ENCODE measurements at places on chromosomes 3 and 15.

DNA sequence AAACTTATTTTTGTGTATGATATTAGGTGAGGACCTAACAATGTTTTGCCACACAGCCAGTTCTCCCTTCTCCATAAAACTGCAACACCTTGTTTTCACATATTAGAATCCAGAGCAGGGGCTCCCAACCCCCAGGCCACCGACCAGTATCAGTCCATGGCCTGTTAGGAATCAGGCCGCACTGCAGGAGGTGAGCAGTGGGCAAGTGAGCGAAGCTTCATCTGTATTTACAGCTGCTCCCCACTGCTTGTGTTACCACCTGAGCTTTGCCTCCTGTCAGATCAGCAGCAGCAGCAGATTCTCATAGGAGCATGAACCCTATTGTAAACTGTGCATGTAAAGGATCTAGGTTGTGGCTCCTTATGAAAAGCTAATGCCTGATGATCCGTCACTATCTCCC lies 185.9 kb upstream of the NSMCE3 start:
- DNase-seq = no peak

DNA sequence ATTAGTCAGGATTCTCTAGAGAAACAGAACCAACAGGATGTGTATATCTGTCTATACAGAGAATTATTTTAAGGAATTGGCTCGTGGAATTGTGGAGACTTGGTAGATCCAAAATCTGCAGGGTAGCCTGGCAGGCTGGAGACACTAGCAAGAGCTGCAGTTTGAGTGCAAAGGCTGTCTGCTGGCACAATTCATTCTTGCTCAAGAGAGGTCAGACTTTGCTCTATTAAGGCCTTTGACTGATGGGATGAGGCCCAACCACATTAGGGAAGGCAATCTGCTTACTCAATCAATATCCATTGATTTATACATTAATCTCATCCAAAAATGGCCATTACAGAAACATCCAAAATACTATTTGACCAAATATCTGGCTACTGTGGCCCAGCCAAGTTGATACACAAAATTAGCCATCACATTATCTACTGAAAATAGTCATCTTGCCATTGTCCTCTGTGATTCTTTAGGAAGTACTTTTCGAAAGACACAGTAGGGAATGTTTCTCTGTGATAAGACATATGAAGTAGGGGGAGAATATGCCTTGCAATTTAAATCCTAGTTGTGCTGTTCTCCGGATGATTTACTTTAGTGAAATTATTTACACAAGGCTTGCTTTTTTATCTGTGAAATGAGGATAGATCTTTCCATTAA lies 873.8 kb downstream of the ROBO2 start:
- no peak for DNase-seq

GRCh38 chr3:174444391-174444790 lies 414.7 kb upstream of the NAALADL2 start:
- no peak for DNase-seq

DNA sequence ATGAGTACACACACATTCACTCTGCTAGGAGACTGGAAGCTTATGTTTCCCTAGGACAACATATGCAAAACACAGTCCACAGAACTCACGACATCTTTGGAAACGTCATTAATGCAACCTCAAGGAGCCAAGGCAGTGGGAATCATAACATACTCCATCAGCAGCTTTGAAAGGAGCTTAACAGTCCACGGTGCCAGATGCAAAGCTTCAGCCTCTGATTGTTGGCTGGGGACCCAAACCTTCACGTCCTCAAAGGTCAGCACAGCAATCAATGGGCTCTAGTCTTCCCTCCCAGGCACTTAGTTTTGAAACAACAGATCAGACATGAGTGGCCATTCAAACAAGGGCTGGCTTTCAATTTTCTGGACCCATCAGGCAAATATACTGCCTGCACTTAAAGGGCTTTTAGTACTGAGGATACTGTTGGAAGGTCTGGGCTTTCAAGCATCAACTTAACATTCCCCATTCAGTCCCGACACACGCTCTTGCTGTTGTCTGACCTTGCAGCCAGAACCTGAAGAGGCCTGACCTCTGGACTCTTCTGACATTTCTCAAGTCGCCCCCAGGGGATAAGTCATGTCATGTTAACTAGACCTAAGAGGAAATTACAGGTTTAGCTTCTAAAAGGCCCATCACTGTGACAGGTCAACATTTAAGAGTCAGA lies 223.0 kb downstream of the PDZRN3 start:
- no peak for DNase-seq

All from AG04449 (cell line).